ENCODE measurements at places on chromosomes 1 and 21. TPM values are rescaled to one million over a fixed set of nuclear protein-coding genes. Genes with fewer than 3 reads are reported as not detected.
A peak's percentile ranks its signal among the peaks of the same experiment; 100 is the strongest.

GRCh38 chr1:86938450-86938849 lies 24.0 kb downstream of the HS2ST1 start:
- DNase-seq = no peak

DNA sequence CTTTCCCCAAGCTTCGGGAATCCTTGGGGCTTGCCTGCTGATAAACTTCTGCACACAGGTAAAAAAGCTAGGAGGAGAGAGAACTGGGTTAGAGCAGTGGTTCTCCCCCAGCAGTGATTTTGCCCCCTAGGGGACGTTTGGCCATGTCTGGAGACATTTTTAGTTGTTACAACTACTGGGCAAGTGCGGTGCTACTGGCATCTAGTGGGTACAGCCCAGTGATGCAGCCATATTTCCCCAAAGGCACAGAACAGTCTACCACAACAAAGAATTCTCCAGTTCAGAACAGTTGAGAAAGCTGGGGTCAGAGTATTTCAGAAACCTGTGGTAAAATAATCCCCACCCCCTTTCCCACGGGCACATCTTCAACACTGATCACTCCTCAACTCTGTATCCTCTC lies 41.3 kb downstream of the LRRC71 start:
- DNase-seq = peak; percentile 69

CYP4A11 gene
- total RNA-seq = not detected

GRCh38 chr1:3515272-3515671 lies 60.8 kb downstream of the ARHGEF16 start:
- DNase-seq = no peak

DNA sequence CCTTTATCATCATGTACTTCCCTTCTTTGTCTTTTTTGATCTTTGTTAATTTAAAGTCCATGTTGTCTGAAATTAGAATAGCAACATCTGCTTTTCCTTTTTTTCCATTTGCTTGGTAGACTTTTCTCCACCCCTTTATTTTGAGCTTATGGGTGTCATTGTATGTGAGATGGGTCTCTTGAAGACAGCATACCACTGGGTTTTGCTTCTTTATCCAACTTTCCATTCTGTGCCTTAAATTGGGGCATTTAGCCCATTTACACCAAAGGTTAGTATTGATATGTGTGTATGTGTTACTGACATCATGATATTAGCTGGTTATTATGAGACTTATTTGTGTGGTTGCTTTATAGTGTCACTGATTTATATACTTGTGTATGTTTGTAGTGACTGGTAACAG lies 50.2 kb downstream of the IFI44 start:
- DNase-seq = no peak

DNA sequence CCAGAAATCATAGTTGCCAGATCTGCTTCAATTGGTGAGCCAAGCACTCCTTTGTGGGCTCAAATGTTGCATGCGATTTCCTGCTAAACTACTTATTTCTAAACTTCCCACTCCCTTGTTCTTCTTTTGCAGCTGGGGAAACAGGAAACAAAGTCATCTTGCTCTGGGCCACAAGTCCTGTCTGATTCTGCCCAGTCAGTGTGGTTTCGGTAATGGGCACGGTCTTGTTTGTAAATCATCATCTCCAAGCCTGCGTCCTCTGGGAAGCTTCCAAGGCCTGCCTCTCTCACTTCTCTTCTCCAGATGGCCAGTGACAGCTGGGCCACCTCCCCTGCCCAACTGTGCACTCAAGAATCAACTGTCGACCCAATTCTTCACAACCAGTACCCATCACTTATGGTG lies 4.4 kb downstream of the S100A8 start:
- DNase-seq = no peak

DNA sequence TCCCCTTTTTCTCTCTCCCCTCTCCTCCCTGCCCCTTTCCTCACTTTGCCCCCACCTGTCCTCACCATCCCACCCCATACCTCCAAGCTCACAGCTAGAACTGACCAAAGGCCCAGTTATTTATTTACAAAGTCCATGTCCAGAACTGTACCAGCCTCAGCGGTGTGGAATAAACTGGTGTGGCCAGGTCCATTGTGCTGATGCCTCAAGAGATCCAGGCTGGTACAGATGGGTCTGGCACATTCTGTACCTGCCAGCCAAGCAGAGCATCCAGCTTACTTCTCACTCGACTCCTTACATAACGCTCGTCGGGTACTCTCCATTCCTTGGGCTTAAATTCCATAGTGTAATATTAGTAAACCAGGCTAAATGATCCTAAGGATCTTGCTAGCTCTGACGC lies 11.8 kb downstream of the PDZK1IP1 start:
- peak; percentile 13 for DNase-seq

DNA sequence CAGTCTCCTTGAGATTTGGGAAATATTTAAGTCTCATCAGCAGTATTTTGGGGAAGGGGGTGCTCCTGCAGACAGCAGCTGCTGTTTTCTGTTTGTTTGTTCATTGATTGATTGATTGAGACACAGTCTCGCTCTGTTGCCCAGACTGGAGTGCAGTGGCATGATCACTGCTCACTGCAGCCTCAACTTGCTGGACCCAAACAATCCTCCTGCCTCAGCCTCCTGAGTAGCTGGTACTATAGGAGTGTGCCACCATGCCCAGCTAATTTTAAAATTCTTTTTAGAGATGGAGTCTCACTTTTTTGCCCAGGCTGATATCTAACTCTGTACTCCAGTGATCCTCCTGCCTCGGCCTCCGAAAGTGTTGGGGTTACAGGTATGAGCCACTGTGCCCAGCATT lies 18.2 kb downstream of the UCK2 start:
- DNase-seq = no peak

DNA sequence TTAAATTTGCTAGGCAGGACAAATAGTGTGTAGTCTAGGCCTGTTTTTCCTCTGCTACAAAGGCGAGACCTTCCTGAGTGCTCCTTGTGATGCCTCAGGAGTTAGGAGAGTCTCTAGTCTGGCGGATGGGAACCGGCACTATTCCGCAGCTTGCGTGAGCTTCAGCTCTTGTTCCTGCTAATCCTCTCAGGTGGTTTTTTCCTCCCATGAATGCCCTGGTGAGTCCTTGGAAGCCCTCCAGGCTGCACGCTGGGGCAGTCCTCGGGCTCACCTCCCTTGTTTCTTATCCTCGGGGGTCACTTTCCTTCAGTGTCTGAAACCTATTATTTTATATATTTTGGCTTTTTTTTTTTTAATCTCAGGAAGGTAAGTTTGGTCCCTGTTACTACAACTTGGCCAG lies 28.2 kb downstream of the UTS2 start:
- DNase-seq = no peak

- DNase-seq = no peak
These were observed 43.0 kb downstream of the SPATA17 start for GRCh38 chr1:217674028-217674729.

CLCA2 gene
- not detected for total RNA-seq

DNA sequence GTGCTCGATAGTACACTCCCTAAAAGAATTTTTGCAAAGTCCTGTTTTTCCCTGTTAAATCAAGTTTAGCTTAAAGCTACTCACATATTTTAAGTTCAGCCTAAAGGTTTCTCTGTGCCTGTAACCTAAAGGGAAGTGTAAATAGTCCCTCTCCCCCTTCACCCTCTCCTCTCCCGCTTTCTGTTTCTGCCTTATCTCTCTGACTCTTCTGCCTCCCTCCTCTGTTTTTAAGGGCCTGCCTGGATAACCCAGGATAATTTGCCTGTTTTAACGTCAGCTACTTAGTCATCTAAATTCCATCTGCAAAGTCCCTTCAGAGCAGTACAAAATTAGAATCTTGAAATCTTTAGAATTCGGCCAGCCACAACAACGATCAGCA lies 92.6 kb downstream of the NID1 start:
- no peak for DNase-seq

GRCh38 chr1:6093071-6093470 lies 47.4 kb downstream of the KCNAB2 start:
- no peak for DNase-seq

TNFSF18 gene
- total RNA-seq = not detected

GRCh38 chr1:107817206-107817605 lies 147.8 kb downstream of the VAV3 start:
- DNase-seq = no peak

DNA sequence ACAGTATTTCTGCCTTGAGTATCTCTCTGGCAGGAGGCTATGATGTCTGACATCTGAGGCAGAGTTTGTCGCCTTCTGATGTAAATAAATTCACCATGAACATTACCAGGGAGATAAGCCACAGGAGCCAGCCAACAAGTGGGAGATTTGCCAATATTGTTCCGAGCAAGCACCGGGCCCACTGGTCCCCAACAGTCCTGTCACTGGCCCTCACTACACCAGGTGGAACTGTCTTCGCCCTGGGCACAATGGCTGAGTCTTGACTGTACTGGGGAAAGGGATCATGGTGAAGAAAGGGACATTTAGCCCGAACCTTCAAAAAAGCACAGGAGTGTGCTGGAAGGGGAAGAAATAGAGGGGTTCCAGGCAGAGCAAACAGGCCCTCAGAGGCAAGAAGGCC lies 57.4 kb downstream of the HMGB4 start:
- no peak for DNase-seq

MAN1C1 gene
- 17.9 TPM for total RNA-seq

DNA sequence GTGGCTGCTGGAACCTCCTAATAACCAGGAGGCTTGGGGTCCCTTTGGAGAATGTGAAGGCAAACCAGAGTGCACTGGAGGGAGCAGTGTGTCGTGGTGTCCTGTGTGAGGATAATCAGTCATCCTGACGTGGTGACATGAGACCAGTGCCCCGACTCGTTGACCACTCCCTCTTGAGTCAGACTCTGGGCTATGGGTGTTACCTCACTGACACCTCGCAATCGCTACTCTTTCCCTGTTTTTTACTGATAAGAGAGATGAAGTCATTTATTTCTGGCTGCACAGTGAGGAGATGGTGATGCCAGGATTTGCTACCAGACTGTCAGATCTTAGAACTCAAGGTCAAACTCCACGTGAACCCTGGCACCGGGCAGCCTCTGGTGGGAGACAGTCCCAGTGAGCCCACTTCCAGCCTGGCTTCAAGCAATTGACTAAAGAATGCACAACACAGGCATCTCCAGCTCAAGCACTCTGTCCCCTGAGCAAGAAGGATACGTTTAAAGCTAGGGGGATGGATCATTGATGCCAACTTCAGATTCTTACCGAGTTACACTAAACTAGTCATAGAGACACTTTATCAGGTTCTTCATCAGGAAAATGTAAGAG lies 30.3 kb downstream of the UBASH3A start:
- no peak for DNase-seq

- DNase-seq = no peak
These were observed 40.0 kb upstream of the CTPS1 start for GRCh38 chr1:40939320-40940059.

DNA sequence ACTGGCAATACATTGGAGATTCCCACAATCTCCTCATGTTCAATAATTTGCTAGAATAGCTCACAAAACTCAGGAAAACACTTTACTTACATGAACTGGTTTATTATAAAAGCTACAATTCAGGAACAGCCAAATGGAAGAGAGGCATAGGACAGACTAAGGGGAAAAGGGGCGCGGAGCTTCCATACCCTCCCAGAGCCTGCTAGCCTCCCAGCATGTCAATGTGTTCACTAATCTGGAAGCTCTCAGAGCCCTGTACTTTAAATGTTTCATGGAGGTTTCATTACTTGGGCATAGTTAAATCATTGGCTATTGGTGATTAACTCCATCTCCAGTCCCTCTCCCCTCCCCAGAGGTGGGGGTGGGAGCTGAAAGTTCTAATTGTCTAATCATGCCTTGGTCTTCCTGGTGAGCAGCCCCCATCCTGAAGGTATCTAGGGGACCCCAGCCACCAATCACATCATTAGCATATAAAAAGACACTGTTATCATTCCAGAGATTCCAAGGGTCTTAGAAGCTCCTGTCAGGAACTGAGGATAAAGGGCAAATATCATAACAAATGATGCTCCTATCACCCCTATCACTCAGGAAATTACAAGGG lies 10.9 kb upstream of the DMRTB1 start:
- no peak for DNase-seq

SIM2 gene
- not detected for total RNA-seq

DNA sequence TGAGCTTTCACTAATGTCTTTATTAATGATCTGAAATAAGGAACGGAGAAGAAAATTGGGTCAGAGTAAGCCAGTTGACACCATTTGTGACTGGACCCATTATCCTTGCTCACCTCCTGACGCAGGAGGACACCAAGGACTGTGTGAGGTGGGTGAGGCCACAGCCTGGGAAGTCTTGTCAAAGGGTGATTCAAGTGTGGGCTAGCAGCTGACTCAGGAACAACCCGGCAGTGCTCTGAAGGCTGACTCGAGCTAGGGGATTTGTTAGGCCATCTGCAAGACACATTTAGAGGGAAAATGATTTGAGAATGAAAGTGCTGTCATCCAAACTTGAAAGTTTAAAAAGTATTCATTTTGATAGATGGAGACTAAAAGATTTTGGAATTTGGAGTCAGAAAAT lies 21.2 kb downstream of the PRRX1 start:
- DNase-seq = no peak

DNA sequence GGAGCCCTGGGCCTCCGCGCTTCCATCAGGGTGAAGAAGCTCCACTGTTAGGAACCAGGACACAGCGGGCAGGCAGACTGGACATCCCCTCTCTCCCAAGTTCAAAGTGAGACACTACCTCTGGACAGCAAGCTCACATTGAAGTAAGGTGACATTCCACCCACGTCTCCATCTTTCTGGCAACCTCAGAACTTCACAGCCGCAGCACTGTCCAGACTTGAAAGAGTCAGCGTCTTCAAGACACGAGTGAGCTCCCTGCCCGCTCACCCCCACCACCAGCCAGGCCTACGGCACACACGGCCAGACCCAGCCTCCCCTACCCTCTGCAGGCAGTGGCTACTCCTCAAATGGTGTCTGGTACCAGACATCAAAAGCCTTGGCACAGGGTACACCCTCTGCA lies 11.1 kb downstream of the WDR4 start:
- no peak for DNase-seq

RPTN gene
- not detected for total RNA-seq

- DNase-seq = no peak
These were observed 177.1 kb downstream of the TNR start for GRCh38 chr1:175566247-175566646.

DNA sequence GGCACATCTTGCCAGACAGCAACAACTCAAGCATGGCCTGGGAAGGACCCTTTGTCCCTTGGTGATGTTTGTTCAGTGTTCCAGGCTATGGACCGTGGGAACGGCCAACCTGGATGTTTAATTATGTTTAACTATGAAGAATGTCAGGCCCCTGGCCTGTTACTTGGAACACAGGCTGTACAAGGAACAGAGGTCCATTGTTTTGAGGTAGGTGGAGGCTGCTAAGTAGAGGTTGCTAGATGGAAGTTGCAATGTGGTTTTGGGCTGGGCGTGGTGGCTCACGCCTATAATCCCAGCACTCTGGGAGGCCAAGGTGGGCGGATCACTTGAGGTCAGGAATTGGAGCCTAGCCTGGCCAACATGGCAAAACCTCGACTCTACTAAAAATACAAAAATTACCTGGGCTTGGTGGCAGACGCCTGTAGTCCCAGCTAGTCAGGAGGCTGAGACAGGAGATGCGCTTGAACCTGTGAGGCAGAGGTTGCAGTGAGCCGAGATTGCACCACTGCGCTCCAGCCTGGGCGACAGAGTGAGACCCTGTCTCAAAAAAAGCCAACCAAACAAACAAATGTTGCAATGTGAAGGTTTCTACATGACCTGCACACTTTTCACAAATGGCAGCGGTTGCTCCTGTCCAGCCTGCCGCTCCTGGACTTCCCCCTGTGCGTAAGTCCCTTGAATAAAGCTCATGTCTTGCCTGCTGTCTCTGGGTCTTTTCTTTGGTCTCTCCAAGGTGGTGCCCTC lies 2.5 kb upstream of the LEFTY1 start:
- DNase-seq = no peak

- no peak for DNase-seq
These were observed 517.2 kb upstream of the NR5A2 start for GRCh38 chr1:199510314-199510713.

- peak; percentile 21 for DNase-seq
These were observed 5.3 kb upstream of the MROH9 start for GRCh38 chr1:170929835-170930554.

NDC1 gene
- 27.8 TPM for total RNA-seq

Measured in activated CD8-positive, alpha-beta T cell treated with anti-CD3 and anti-CD28 coated beads, Interleukin-2, amount 10 ng/mL, durations not matched to agents 7 days and 5 days (primary cell).